ENCODE measurements at places on chromosomes 5 and 9. TPM values are rescaled to one million over a fixed set of nuclear protein-coding genes. Genes with fewer than 3 reads are reported as not detected.

- no peak for DNase-seq
Measured at GRCh38 chr9:3246241-3246640, 279.6 kb downstream of the RFX3 start.

GRCh38 chr5:142531977-142532780 lies 153.7 kb downstream of the FGF1 start:
- DNase-seq: no peak

Gene C5orf58
- not detected for total RNA-seq

- DNase-seq: no peak
Measured at GRCh38 chr9:71120501-71121247, 747 bp downstream of the TRPM3 start.

DNA sequence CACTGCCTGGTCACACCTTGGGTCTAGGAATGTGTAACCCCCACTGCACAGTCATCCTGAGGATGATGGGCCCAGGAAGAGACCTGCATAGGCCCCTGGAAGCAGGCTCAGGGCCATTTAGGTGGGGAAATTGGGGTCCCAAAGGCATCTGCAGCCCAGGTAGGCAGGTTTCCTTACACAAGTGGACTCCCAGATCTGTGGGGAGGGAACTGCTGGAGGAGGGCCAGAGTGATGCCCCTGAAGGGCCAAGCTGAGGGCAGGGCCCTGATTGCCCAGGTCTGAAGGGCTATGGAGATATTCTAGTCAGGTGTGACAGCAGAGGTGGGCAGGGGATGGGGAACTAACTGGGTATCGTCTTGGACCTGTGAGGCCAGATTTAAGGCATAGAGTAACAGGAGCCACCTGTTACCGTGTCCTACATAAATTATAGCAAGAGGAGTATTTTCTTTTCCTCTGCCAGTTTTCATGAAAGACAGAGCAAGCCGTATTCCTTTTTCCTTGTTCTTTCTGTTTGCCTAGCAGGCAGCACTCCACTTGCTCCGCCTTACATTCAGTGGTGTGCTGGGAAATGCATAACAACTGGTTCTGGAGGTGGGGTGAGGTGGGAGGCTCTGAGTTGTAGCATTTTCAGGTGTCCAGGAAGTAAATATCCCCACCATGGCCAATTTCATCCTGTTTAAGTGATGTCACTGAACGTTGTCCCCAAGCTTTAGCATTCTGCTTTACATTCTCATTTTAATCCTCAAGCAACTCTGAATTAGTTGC lies 41.3 kb downstream of the PPARGC1B start:
- DNase-seq: no peak

GRCh38 chr9:121709798-121710197 lies 58.4 kb downstream of the DAB2IP start:
- no peak for DNase-seq

Gene CCDC183
- total RNA-seq: 0.63 TPM

DNA sequence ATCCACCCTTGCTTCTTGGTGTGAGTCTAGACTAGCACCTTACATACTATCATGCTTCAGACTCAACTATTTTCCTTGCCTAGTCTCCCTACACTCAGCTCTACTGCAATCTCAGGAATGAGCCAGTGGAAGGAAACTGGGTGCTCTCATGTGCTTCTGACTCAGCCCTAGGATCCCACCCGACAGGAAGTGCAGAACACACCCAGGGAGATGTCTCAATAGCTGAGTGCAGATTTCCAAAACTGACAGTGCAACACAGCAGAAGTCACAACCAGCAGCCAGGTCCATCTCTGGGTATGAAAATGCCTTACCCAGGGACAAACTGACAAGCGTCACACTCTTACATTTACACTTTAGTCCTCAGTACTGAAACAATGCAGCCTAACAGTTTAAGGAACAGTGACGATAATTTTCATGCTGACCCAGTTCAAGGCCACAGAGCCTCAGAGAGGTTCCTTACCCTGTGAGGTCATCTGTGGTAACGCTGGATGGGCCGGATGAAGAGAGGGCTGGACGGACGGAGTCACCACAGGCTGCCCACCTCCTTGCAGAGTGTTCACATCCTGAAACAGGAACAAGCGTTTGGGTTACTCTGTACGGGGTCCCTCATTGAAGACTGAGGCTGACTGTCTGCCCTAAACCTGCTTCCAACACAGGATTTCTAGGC lies 33.0 kb downstream of the FKBP15 start:
- peak; percentile 88 for DNase-seq

- no peak for DNase-seq
Measured at GRCh38 chr5:123358751-123359150, 64.5 kb downstream of the CEP120 start.

Gene TRIM36
- 0.35 TPM for total RNA-seq

DNA sequence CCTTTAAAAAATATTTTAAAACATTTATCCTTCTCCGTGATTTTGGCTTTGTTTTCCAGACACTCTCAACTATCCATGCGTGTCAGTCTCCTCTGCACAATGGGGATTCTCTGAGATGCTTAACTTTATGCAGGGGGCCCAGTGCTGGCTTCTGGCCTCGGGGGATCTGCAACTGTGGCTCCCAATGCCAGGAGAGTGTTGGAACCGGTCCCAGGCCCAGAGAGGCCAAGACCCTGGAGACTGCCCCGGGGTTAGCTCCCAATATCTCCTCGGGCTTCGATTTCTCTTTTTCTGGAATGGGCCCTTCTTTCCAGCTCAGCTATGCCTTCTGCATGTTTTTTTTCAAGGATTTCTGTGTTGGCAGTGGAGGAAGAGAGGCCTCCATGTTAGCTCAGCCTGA lies 20.1 kb upstream of the SARDH start:
- no peak for DNase-seq
